ENCODE measurements at places on chromosomes 2 and 18.

- peak; percentile 69 for DNase-seq
These were observed 742 bp downstream of the PXDN start for GRCh38 chr2:1743396-1744150.

GRCh38 chr2:144922519-144922918 lies 402.6 kb upstream of the ZEB2 start:
- no peak for DNase-seq

DNA sequence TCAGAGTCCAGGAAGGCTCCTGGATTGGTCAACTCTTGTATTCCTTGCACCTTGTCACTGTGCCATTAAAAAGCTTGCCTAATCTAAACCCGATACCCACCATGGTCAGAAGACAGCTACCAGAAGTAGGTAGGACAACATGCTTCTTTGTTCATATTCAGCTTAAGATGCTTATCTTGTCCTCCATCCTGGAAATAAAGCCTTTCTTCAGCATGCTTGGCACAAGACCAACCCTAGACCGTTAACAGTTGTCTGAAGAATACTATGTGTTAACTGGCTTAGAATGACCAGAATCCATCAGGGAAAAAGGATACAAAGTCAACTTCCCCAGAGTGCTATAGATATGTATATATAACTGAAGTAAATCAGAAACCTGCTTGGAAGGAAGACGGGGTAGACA lies 193.9 kb downstream of the ZRANB3 start:
- DNase-seq: peak; percentile 3

DNA sequence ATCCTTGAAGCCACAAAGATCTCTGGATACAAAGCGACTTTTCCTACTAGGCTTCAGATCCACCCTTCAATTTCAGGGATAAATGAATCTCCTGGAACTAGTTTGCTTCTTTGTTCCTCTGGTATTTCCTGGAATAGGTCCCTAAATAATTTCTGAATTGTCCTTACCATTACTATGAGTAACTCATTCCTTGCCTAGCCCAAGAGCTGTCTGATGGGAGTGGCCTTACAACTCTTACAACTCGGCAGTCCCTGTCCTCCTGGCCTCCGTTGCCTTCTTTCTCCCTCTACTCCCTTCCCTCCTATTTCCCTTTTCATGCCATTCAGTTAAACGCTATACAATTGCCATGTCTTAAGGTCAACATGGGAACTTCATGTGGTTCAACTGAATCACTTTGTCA lies 98.2 kb upstream of the FHL2 start:
- no peak for DNase-seq

DNA sequence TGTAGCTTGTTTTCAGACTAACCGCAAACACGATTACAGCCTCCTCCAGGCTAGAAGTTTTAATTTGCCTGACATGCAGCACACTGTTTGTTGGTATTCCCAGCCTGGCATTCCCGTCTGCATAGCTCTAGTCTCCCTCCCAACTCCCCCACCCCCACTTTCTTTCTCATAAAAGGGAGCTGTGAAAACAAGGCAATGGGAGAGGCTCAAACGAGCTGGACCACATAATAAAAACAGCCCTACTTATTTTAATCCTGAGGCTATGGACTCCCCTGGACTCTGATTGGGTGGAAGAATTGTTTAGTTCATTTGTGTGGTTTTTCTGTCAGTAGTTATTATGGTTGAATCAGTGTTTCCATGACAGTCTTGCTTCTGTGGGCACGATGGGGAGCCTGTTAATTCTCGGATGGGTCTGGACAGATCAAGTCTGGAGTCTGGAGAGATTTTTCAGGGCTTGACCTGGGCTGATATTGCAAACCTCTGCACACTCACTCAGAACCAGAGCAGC lies 1.2 kb downstream of the STON1 start:
- peak; percentile 84 for DNase-seq

DNA sequence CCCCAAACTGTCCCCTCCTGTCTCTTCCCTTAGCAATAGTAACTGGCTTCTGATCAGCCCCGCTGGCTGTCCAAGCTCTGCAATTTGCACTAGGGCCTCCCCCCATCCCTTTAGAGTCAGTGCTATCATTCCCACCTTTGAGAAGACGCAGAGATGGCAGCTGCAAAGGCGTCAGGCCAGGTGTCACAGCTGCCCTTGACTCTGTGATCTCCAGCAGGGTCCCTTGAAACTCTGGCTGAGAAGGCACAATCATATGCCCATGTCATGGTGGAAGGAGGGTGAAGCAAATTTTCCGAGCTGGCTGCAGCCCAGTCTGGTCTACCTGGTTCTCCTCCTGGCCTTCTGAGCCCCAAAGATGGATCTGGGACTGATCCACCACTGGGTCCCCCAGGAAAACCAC lies 49.2 kb upstream of the TEX51 start:
- DNase-seq: no peak

- peak; percentile 8 for DNase-seq
These were observed 42.7 kb downstream of the SAP130 start for GRCh38 chr2:127985026-127985734.

- DNase-seq: no peak
These were observed 5.4 kb upstream of the STAT1 start for GRCh38 chr2:191019376-191019775.

DNA sequence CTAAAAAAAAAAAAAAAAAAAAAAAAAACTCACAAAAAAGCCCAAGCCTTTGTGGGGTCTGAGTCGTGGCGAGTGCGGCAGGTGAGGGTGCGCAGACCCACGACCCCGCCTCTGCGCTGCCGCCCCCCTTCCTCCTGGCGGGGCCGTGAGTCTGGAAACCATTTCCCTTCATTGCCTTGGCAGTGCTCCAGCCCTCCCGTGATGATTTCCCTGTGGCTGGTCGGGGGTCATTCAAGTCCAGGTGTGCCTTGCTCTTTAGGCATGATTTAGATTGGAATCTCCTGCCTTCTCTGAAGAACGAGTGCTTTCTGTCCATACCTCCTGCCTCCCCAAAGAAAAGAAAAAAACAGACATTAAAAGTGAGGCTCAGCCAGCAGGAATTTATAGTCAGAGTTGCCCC lies 161.8 kb downstream of the FAM210A start:
- no peak for DNase-seq

GRCh38 chr2:26942543-26943295 lies 27.7 kb upstream of the MAPRE3 start:
- DNase-seq: peak; percentile 76

GRCh38 chr2:95310651-95311050 lies 13.5 kb downstream of the KCNIP3 start:
- DNase-seq: no peak

DNA sequence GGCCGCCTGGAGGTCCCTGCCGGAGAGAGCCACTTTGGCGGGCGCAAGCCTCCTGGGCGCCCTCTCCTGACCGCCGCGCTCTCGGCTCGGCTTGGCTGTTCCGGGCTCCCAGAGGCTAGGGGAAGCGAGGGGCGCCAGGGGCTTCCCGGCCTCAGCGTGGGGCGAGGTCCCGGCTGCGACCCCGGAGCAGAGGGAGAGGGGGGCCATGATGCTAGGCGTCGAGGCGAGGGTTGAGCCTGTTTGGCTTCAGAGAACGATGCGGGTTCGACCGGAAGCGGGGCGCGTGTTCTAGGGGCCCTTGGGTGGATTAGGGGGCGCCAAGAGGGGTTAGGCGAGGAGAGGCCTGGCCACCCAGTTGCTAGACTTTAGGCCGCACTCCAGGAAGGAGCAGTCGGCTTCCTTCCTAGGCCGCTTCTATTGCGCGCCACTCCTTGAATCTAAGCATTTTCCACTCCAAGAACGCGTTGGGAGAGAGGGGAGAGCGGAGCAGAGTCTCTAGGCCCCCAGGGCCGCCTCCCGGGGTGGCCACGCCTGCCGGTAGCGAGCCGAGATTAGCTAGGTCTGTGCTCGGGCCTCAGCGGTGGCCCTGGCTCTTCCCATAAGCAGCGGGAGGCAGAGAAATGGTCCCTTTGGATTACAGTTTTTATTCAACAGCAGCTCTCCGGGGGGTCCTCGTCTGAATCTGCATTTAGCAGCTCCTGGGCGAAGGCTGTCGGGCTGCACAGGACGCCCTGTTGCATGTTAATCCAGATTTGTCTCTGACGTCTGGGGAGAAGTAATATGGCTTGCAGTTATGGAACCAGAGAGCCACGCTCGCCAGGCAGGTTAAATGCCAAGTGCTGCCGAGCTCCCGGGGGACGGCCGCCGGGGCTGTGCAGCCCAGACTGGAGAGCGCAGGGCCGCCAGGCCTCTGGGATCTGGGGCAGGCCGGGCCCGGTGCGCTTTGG lies 11.3 kb downstream of the MEIS1 start:
- DNase-seq: peak; percentile 48

GRCh38 chr2:219661197-219661954 lies 33.9 kb downstream of the SLC4A3 start:
- DNase-seq: peak; percentile 30

- no peak for DNase-seq
These were observed 72.9 kb upstream of the SYT4 start for GRCh38 chr18:43350176-43350575.

GRCh38 chr2:138321458-138321857 lies 180.1 kb upstream of the SPOPL start:
- DNase-seq: no peak

DNA sequence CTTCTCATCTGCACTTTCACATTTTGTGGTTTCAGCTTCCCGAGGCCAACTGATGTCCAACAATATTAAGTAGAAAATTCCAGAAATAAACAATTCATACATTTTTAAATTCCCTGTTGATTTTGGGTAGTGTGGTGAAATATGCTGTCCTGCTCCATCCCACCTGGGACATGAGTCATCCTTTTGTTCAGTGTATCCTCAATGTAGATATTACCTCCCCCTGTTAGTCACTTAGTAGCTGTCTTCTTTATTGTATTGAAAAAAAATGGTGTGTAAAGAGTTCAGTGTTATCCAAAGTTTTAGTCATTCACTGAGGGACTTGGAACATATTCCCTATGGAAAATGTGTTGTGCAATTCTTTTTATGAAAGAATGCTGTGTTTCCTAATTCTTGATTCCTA lies 348.1 kb downstream of the SOCS6 start:
- no peak for DNase-seq

DNA sequence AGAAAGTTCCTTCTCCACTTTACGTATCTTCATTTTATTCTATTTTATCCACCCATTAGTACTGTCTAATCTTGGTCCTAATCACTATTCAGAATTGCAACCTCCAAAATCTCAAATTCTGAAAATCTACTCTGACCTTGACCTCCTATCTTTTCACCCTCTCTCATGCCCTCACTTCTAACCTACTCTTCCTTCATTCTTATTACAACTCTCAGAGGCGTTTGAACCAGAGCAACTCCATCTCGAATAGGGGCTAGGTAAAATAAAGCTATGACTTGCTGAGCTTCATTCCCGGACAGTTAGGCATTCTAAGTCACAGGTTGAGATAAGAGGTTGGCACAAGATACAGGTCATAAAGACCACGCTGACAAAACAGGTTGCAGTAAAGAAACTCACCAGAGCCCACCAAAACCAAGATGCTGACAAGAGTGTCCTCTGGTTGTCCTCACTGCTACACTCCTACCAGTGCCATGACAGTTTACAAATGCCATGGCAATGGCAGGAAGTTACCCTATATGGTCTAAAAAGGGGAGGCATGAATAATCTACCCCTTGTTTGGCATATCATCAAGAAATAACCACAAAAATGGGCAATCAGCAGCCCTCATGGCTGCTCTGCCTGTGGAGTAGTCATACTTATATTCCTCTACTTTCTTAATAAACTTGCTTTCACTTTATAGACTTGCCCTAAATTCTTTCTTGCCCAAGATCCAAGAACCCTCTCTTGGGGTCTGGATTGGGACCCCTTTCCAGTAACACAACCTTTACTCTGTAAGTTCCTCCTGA lies 11.4 kb downstream of the CCDC88A start:
- no peak for DNase-seq

GRCh38 chr18:12702221-12703095 lies at the start of the genes CEP76 and PSMG2:
TSS of gene CEP76 (minus strand) at chr18:12702723. CDS start at chr18:12702548, 175 bp downstream.
TSS of gene PSMG2 (plus strand) at chr18:12703042. CDS start at chr18:12703108, 66 bp downstream.
- peak; percentile 89 for DNase-seq

DNA sequence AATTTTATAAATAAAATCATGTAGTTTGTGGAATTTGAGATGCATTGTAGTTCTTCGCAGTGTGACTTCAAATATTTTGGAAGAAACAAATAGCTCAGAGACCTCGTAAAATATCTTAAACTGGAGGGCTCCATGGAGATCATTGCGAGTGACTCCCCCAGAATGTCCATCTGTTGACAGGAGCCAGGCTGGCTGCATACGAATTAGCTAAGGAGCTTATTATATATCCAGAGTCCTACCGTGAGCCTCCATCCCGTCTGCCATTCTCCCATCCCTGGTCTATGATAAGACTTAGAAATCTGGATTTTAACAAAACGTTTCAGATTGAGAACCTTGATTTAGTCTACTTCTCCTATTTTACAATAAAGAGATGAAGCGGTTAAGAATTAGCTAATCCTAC lies 80.2 kb downstream of the MSH2 start:
- DNase-seq: no peak

DNA sequence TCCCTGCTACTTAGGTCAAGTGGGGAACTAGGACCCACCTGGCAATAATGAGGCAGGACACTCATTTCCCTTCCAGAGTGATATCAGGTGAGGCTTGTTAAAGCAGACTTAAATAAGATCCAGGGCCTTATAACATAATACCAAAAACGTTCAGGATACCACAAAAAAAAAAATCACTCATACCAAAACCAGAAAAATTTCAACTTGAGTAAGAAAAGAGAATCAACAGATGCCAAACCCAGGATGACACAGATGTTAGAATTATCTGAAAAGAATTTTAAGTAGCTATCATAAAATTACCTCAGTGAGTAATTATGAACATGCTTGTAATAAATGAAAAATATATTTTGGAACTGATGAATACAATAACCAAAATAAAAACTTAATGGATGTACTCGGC lies 255.6 kb upstream of the OSR1 start:
- no peak for DNase-seq

GRCh38 chr2:111669928-111670695 lies 213.9 kb downstream of the ANAPC1 start:
- peak; percentile 25 for DNase-seq

DNA sequence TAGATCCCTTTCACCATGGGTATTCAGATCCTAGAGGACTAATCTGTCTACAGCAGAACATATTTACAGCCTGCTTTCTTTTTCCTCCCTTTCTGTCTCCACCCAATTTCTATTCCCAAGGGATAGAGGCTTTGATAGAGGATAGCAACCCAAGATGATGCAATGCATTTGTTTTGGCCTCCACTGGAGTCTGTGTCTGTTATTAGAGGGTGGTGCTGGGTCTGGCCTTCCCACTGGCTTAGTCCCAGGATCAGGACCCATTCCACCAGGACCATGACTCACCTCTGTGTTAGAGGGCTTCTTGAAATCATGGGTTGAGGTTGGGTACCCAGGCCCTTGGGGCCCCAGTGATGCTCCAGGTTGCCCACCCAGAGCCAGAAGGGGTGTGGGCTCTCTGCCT lies 239.7 kb upstream of the TNP1 start:
- DNase-seq: peak; percentile 12

All from choroid plexus epithelial cell (primary cell).